ENCODE measurements at places on chromosomes 13 and 19.

- DNase-seq: no peak
Observed at GRCh38 chr13:29568731-29569130, 26.8 kb downstream of the SLC7A1 start.

- DNase-seq: no peak
Observed at GRCh38 chr19:3404324-3405260, 38.2 kb downstream of the NFIC start.

DNA sequence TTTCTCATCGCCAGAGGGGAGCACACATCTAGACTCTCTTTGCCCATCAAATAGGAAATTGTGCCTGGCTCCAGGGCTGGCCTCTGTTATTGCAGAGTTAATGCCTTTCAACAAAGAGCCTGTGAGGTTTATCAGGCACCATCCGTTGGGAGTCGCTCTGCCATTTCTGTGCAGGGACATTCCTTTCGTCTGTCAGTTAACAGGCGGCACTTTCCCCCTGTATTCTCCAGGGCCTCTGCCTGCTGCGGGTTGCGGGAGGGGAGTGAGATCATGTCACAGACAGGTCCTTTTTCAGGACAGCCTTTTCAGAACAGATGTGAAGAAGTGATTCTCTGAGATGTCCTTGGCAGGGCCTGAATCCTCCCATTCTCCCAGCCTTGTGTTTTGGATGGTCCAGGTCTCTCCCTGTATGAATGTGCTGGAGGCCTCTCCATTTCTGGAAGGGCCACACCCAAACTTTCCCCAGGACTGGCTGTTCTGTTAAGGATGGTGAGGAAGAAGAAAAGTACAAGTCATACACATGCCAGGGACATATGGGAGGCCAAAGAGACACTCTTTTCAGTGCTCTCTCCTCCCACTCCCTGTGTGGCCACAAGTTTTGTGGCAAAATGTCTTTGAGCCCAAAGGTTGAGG is 14.9 kb downstream of the SERP2 start:
- DNase-seq: peak; percentile 42

DNA sequence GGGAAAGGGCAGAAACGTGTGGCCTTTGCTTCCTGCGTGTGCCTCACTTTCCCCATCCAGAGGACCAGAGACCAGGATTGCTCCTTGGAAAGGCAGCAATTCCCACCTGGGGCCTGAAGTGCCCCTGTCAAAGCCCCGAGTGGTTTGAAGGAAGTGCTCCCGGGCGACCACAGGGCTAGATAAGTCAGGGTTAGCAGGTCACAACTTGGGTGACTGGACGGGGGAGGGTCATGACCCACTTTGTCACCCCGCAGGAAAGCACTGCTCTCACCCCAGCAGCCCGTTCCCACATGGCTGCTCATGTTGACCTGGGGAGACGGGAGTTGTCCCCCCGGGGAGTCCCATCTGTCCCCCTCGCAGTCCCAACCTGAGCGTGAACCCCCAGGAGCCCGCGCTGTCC is 459 bp downstream of the PRAM1 start:
- DNase-seq: no peak

GRCh38 chr13:32113532-32113931 is 82.0 kb downstream of the FRY start:
- no peak for DNase-seq

- DNase-seq: peak; percentile 48
Observed at GRCh38 chr19:51259348-51260245, 8.7 kb downstream of the SIGLECL1 start.

GRCh38 chr13:98761986-98762616 is 9.6 kb upstream of the SLC15A1 start:
- DNase-seq: no peak

GRCh38 chr13:53104136-53104535 is 75.5 kb downstream of the OLFM4 start:
- no peak for DNase-seq

DNA sequence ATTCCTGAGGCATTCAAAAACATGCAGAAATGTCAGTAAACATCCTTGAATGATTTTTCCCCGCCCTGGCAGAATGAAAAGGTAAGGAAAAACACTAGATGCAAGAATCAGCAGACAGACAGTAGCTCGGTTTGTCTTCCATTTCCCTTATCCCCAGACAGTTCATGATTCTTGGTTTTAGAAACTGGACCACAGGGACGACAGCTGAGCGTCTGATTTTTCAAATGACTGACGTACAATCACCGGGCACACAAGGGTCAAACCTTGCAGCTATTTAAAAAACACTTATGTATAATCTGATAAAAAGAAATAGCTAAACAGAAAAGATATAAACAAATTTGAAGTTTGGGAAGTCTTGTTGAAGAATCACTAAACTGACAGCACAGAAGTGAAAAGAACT is 47.1 kb downstream of the DCLK1 start:
- no peak for DNase-seq

- no peak for DNase-seq
Observed at GRCh38 chr19:14103310-14103709, 12.8 kb upstream of the SAMD1 start.

- no peak for DNase-seq
Observed at GRCh38 chr13:37595162-37595561, 3.4 kb downstream of the POSTN start.

DNA sequence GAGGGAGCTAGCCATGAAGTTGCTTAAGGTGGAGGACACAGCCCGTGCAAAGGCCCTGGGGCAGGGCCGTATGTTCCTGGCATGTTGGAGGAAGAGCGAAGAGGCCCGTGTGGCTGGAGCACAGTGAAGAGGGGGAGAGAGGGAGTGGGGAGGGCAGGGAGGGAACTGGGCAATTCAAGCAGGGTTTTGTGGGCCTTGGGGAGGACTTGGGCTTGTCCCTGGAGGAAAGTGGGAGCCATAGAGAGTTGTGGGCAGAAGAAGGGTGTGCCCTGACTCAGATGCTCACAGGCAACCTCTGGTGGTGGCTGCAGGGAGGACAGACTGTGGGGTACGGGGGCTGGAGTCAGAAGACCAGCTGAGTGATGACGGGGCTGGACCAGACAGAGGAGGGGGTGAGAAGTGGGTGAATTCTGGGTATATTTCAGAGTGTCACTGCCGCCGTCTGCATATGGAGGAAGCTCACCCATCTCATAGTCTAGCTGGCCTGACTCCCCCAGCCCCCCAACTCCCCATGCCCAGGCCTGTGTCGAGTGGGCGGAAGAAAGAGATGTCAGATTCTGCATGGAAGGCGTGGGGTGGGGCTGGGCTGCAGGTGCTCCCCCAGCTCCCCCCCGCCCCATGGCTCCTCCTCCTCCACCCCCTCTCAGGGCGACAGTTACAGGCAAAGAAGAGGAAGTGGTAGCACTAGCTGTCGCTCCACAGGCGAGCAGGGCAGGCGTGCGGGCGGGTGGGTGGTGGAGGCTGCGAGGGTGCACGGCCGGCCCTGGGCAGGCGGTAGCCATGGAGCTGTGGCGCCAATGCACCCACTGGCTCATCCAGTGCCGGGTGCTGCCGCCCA is at the start of gene VAV1:
VAV1 (plus strand) TSS at position 681 of the 838 bp plus-strand sequence; CDS start at position 781, 100 bp downstream.
- peak; percentile 47 for DNase-seq

DNA sequence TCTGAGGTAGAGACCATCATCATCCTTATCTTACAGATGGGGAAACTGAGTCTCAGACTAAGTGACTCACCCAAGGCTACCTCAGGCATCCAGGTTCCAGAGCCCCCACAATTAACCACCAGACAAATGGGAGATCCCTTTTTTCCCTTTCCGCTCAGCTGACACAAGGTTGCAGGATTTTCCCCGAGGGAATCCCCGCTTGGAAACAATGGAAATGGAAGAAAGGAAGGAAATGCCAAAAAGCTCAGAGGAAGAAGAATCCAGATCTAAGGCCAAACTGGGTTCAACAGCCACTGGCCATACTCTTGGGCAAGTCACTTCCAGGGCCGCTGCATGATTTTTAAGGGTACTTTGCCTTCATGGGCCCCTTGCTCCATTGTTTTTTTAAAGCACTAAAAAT is 1.6 kb downstream of the ZNF71 start:
- DNase-seq: no peak

- DNase-seq: peak; percentile 75
Observed at GRCh38 chr13:97018029-97018819, 23.9 kb upstream of the OXGR1 start.

DNA sequence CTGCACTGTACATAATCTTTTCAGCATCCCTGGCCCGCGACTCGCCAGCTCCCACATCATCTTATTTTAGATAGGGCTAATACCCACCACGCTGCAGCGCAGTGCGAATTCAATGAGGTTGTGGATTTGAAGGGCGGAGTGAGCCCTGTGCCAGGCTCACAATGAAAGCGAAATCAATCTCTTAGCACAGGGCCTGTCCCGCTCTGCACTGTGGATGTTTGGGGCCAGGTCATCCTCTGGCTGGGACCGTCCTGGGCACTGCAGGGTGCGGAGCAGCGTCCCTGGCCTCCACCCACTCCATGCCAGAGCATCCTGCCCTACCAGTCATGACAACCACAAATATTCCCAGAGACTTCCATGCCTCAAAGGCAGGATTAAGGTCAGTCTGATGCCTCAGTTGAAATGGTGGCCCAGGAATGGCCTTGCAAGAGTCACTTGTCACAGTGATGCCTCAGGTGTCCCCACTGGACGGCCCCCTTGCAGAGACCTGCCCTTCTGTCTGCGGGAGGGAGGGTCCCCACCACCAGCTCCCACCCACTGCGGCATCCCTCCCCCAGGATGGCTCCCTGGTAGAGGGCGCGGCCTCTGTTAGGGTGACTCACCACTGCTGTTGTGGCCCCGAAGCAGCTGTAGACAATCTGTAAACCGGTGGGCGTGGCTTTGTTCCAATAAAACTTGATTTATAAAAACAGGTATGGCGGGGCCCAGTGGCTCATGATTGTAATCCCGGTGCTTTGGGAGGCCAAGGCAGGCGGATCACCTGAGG is 5.6 kb downstream of the UHRF1 start:
- DNase-seq: no peak

DNA sequence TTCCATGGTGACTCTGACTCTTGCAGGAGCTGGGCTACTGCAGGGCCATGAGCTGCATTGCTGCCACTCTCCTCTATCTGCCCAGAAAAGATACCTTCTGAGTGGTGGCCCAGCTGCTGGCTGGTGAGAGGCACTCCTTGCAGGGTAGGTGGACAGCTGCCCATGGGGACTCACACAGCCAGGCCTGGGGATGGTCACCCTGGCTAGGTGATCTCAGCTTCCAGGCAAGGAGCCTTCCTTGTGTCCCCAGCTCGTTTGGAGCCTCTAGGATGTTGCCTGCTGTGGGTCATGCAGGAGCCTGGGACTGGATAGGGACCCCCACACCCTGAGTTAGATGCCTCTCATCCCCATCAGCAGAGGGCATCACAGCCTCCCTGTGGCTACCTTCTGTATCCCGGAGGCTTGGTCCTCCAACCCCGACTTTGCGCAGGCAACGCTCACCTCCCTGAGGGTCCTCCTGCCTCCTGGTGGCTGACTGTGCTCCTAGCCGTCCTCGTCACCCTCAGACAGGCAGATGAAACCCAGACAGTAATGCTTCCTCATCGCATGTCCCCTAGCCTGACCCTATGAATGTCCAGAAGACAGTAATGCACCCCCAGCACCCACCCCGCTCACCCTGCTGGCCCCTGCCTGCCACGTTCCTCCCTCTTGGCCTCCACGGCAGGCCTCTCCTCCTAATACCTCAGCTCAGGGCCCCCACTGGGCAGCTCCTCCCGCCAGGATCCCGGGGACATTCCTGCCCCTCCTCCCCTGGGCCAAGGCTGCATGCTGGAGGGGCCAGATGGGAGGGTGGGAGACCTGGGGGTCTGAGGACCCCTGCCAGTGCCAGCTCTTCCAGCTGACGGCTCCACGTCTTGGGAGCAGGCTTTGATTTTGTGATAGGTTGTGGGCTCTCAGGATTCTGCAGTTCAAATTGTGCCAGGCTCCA is 13.6 kb upstream of the ZNF14 start:
- no peak for DNase-seq

- DNase-seq: no peak
Observed at GRCh38 chr13:49760558-49760957, 31.9 kb downstream of the KPNA3 start.

DNA sequence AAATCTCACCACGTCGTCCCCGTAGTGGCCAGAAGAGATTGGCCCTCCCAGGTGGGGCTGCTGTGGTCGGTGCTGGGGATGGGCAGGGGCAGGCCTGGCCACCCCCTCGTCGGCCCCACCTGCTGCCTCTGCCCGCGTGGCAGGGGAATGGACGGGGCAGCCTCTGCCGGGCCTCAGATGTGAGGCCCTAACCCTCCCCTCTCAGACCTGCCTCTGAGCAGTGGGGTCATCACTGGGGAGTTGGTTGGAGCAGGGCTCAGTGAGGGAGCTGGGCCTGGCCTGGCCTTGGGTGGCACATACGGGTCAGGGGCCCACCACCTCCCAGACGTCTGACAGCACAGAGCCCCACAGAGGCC is 41.5 kb downstream of the MCF2L start:
- DNase-seq: no peak

- no peak for DNase-seq
Observed at GRCh38 chr13:88450515-88450914, 779.3 kb downstream of the SLITRK5 start.

DNA sequence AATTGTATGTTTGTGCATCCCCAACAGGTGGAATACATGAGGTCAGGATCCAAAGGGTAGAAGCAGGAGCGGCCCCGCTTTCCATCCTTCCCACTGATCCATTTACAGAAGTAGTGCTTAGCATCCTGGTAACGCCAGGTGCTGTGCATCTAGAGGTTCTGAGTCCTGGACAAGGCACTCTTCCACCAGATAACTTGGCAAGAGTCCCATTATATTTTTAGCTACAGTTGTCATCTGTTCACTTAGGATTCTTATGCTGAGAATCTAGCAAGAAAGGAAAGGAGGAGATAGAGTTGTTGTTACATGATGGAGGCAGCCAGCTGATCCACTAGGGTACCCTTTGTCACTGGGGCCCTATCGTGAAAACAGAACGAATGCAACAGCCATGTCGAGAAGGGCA is 389.5 kb upstream of the ZNF507 start:
- no peak for DNase-seq

DNA sequence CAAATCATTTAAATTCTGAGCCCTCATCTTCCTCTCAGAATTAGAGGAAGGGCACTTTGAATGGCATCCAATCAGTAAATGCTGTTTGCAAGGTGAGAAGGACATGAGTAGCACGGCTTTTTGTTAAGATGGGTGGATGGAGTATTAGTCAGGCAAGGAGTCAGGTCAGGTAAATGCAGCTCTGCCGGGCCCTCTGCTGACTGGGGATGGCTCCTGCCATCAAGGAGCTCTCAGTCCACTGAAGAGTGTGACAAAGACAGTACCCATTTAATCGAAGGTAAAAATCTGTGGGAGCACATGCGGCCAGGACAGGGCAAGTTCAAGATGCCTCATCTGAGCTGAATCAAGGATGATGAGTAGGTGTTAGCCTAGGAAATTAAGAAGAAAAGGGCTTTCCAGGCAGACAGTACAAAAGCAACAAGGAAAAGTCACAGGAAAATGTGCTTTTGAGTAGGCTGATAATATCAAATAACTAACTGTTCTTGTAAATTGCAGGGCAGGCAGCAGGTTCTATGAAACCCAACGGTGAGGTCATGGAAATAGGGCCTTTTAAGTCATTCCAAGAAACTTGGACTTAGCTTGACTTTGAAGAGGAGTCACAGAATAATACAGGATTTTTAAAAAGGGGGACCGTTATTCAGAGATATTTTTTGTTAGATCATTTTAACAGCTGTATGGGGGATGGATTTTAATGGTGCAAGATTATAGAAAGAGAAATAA is 670.5 kb upstream of the ARGLU1 start:
- no peak for DNase-seq

Data from NCI-H526 (cell line).